ENCODE measurements at places on chromosomes 7 and 10.

- DNase-seq = no peak
These were observed 580.1 kb downstream of the CCSER2 start for GRCh38 chr10:84908491-84908890.

- no peak for DNase-seq
These were observed 7.6 kb downstream of the NDST2 start for GRCh38 chr10:73803680-73804286.

GRCh38 chr10:112728118-112728883, 221.7 kb upstream of the TCF7L2 start:
- DNase-seq = no peak

- DNase-seq = peak; percentile 45
These were observed 668 bp downstream of the GPR37 start for GRCh38 chr7:124764847-124765400.

- DNase-seq = no peak
These were observed 77.6 kb downstream of the DENND2A start for GRCh38 chr7:140562926-140563481.

DNA sequence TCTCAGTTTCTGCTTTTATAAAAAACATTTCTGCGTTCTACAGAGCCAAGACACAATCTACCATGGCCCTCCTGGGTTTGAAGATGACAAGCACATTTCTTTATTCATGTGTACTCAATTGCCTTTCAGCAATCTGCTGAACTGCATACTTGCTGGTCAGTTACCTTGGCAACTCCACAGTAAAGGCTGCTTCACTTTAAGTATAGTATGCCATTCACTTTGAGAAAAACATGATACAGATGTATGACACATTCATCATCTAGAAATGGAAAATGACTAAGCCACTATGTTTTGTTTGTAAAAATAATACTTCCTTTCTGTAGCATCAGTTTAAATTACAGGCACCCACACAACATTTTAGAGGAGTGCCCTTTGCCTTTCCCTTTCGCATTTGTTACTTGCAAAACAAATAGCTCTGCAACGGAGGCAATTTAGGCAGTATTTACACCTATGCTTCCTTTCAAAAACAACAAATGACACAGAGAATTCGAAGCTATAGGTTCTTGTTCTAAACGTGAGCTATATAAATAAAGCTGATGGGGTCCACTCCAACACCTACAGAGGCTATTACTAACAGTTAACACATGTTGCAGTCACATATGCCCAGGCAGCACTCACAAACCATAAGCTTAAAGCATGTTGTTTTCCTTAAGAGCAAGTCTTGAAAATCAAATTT, 23.5 kb downstream of the SGCE start:
- peak; percentile 15 for DNase-seq

- DNase-seq = no peak
These were observed 824.7 kb downstream of the REEP3 start for GRCh38 chr10:64345856-64346255.

- DNase-seq = no peak
These were observed 27.9 kb downstream of the CDH23 start for GRCh38 chr10:71424496-71425194.

All from activated CD4-positive, alpha-beta T cell treated with anti-CD3 and anti-CD28 coated beads for 36 hours (primary cell).